Tibial nerve (tissue), 4 donors: ENCODE measurements at places on chromosomes 7 and 10. TPM values are rescaled to one million over a fixed set of nuclear protein-coding genes. Genes with fewer than 3 reads are reported as not detected.
A peak's percentile ranks its signal among the peaks of the same experiment; 100 is the strongest.

Gene CLDN4
- total RNA-seq = 0.42 TPM

Gene CYP2E1
- total RNA-seq = 7.0 TPM

- no peak for DNase-seq
These were observed 142.0 kb downstream of the HDAC9 start for GRCh38 chr7:18637516-18637915.

DNA sequence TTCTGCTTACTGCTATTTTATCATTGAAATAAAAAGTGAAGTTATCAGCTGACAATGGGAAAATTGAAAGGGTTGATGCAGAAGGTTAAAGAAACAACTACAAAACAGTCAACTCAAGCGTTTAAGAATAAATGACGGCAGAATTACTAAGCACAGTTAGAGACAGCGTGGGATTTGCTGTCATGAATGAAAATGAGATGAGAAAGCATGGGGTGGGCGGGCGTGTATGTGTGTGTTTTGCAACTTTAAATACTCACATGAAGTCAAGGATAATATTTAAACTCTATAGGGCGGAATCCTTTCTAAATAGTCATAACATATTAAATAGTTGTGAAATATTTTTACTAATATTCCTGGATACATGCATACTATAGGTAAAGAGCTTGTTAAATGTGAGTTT, 450.8 kb downstream of the ETV1 start:
- no peak for DNase-seq

DNA sequence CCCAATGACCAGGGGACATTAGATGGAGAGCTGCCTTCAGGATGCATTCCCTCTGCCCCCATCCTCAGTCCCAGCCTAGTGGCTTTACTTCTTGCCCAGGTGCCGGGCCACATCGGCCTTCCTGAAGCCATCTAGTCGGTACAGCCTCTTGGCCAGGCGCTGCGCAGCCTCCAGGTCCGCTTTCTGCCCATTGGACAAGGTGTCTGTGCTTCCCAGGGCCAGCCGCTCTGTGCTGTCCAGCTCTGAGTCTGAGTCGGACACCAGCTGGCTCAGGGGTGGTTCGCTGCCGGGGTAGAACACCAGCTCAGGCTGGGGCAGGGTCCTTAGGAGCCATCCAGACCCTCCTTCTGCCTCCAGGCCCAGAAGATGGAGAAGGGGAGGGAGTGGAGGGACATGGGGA, 6.3 kb downstream of the PSD start:
- DNase-seq = no peak

GRCh38 chr7:158684329-158684728, 20.3 kb downstream of the NCAPG2 start:
- DNase-seq = no peak

DNA sequence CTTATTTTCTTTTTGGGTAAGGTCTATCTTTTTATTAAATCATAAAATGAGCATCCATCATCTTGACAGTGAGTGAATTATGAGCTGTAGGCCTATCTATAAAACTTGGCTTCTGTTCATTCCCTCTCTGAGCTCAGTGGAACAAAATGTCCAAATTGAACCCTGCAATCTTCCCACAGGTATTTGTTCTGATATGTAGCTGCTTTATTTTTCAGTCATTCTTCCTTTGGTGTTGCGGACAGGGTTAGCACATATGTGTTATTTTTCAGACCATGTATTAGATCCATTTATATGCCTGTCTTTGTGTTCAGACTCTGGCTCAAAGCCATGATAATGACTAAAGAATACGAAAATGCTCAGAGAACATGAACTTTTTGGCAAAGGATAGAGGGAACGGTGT, 201.6 kb upstream of the KIAA1217 start:
- no peak for DNase-seq

GRCh38 chr10:114499116-114499515, 94.8 kb upstream of the AFAP1L2 start:
- DNase-seq = no peak

DNA sequence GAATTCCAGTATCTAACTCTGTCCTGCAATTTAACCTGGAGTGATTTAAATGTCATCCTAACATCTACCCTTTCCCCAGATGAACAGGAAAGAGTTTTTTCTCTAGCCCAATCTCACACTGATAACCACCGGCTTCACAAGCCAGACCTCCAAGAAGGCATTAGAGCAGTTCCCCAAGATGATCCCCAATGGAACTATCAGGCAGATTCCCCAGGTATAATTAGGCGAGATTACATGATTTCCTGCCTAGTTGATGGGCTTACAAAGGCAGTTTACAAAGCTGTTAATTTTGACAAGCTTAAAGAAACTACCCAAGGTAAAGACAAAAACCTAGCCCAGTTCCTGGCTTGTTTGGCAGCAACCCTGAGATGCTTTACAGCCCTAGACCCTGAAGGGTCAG, 14.1 kb upstream of the NT5C2 start:
- DNase-seq = no peak

DNA sequence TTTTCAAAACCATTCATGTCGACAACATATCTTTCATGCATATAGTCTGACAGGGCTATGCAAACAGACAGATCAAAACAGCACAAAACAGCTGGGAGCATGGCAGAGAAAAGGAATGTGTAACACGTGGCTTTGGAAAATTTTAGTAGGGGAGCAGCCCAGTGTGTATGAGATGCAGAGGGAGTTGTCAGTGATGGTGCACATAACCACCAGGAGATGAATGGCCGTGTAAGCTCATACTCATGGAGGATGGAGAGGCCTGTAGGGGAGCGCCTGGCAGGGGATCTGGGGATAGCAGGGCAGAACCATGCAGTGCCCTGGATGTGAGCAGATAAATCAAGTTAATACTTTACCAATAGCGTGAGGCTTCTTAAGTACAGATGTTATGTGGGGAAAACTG, 45.7 kb downstream of the RHOBTB1 start:
- DNase-seq = no peak

DNA sequence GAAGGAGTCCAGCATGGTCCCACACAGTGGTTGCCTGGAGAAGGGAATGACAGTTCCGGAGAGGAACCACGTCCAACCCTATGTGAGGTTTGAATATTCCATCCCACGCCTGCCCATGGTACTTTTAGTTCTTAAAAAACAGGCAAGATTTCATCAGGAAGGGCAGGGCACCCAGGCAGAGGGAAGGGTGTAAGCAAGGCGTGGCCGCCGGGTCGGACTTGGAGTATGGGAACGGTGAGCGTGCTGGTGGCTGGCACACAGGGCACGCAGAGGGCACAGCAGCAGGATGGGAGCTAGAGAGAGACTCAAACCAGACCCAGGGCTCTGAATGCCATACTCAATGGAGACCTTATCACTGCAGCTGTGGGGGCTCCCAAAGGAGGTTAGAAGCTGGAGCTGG, 34.3 kb downstream of the FAM53B start:
- DNase-seq = peak; percentile 55
